ENCODE measurements at places on chromosomes 4 and X.

- no peak for DNase-seq
These were observed 443.7 kb downstream of the FAT4 start for GRCh38 chr4:125758438-125758837.

DNA sequence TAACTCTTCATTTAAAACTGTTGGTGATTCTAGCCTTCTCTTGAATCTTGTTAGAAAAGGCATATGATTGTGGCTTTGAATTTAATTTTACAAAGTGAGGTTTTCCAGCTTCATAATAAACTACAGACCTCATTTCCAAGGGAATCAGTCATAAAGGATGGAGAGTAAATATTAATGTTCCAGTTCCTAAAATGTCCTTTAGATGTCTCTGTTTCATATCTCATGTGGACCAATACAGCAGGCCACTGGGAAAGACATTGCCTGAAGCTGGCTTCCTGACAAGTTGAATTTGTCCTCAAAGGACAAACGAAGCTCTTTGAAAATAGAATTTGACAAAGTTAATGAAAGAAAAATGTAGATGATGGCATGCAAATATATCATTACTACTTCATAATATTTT is 125.4 kb downstream of the ZNF330 start:
- DNase-seq = no peak

- no peak for DNase-seq
These were observed 930.7 kb downstream of the CCSER1 start for GRCh38 chr4:91057871-91058270.

- no peak for DNase-seq
These were observed at the start of gene RTL3 for GRCh38 chrX:78658845-78659744. Gene RTL3 (minus strand): TSS chrX:78659328. CDS start chrX:78658420, 908 bp downstream.

DNA sequence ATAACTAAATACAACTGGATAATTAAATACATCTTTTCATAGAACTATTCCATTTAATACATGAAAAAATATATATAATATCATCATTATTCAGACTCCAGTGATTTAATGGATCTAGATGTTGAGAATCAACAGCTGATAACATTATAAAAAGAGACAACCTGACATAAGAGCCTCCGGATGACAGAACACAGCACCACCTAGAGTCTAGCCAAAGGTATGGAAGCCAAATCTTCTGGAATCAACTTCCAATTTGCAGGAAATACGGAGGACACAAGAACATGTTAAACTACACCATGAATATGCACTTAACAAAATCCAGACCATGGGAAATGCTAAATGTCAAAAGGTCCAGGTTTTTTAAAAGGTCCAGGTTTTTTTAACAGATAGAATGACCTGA is 55.0 kb downstream of the LRBA start:
- no peak for DNase-seq

- DNase-seq = no peak
These were observed 16.5 kb downstream of the TMPRSS11E start for GRCh38 chr4:68463796-68464195.

DNA sequence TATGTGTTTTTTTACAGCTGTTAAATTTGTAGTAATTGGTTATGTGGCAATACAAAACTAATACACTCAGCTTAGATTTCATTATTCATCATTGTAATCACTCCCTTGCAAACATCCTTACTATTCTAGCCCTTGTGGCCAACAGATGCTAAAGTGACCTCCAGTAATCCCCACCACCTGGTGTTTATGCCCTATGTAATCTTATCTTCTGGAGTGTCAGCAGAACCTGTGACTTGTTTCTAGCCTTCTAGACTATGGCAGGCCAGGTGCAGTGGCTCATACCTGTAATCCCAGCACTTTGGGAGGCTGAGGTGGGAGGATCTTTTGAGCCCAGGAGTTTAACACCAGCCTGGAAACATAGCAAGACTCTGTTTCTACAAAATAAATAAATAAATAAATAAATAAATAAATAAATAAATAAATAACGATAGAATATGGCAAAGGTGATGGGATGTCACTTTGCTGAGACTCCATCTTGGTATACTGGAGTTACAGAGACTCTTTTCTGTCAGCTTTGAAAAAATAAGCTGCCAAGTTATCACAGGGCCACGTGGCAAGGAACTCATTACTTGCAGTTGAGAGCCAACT is 12.3 kb upstream of the TSR2 start:
- DNase-seq = no peak

GRCh38 chrX:37846141-37846540 is 1.2 kb downstream of the DYNLT3 start:
- no peak for DNase-seq

DNA sequence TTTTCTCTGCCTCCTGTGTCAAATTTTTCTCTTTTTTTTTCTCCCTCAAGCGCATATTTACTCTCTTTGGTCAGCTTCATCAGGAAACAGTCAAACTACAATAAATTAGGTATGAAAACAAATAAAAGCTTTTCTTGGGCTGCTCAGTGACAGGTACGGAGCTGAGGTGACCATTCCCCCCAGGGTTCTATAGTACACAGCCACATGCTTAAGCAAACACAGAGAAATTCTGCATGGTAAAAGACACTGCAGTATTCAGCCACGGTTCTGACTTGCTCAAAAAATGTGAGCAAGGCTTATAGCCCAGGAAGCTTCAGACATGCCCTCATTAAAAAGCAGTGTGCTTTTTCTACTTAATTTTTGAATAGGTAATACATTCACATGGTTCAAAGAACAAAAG is 138.5 kb downstream of the GRIA3 start:
- DNase-seq = no peak

DNA sequence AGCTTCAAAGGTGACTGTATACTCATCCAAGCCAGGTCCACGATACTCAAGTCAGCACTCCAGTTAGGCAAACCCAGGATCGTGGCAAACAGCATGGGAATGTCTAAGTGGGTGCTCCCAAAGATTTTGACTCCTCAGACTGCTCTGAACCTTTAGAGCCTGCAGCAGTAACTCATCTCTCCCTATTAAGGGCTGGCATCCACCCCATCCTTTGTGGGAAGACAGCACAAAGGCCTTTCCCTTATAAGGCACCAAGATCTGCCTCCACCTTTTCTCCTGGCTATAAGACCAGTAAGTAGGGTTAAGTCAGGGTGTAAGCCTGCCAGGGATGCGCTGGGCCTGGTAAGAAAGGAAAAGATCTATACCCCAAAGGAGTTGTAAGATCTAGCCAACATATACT is 23.6 kb upstream of the SLC25A43 start:
- DNase-seq = no peak

DNA sequence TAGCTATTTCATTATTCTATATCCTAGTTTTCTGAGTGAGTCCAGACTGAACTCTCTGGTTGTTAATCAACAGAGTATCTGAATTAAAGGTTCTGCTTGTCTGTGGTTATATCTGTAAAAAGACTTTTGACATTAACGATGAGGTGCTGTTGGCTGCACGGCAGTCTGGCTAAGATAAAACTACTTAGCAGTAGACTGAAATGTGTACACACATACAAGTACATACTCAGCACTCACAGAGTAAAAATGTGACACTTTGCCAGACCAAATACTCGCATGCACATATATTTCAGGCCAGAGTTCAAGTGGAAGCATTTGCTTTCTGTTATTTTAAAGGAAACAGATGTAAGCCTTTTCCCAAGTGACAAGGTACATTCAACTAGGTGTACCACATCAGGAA is 80.5 kb downstream of the PRDM5 start:
- DNase-seq = no peak

DNA sequence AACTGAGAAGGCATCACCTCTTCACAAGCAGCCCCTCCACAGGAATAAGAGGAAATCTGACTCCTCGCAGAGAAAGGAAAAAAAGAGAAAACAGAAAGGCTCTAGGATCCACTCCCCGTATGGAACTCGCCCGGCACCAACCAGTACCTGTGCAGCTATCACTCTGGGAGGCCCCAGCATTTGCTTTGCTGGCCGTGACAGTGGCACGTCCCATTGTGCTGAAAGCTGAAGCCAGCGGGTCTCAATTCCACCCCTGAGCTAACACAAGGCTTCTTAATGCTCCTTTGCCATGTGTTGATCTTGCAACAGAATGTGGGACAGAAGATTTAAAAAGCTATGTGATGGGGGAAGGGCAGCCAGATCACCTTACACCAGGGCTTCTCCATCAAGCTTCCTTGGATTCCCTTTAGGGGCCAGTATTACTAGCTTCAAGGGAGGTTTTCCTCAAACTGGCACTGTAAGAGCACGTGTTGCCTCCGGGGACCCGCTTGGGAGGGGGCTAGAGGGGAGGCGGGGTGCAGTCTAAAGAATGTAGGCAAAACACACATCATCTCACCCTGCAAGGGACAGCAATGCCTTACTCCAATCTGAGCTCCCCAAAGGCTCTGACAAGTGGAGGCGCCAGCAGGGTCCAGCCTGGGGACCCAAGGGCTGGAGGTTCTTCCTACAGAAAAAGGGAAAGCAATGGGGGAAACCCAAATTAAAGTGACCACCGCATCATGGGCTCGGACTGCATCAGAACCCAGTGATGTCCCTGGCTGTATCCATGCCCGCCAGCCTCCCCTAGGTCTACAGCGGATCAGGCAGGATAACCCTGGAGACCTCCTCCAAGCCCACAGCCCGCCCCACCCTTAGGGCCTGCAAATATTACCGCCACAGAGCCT is 1.2 kb downstream of the USP46 start:
- no peak for DNase-seq

DNA sequence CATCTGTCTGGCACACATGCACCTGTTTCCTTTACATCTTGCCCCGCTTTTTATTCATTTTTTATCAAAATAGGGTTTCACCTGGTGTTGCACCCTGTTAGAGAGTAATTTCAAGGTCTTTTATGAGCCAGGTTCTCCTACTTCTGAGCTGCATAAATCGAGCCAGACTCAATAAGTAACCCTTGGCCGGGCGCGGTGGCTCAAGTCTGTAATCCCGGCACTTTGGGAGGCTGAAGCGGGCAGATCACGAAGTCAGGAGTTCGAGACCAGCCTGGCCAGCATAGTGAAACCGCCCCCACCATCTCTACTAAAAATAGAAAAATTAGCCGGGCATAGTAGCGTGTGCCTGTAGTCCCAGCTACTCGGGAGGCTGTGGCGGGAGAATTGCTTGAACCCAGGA is 1.0 kb upstream of the PPP2R3B start:
- DNase-seq = no peak

All from GM18507 (cell line).